ENCODE measurements at places on chromosomes 16 and 17. TPM values are rescaled to one million over a fixed set of nuclear protein-coding genes. Genes with fewer than 3 reads are reported as not detected.

P2RX1 gene
- not detected for total RNA-seq

DNA sequence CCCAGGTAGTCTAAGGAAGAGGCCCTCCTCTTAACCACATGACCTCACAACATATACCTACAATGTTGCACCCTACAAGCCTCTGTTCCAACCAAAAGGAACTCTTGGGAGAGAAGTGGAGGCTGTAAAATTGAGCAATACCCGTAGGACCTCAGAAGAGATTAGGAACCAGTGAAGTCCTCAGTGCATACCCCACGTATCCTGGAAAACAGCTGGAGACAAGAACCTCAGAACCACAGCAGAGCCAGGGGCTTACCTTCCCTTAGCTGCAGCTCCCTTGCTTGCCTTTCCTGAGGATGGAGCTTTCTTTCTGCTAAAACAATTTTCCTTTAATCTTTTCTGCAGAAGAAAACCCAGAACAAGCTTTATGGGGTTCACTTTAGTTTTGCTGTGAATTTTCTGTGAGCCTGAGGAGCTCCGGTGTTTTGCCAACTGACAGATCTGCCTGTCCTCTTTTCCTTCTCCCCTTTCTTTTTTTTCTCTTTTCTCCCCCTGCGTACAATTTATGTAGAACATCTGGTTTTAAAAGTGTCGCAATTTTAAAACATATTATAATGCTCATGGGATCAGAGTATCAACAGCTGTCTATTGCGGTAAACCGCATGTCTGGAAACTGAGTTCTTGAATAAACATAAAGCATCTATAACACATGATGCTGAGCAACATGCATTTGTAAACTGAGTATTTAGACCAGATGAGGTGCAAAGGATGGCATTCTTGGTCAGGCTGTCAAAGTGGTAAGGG lies 226.4 kb upstream of the MAF start:
- DNase-seq: no peak

- DNase-seq: no peak
These were observed 177.0 kb upstream of the C16orf82 start for GRCh38 chr16:26889740-26890139.

FN3K gene
- not detected for total RNA-seq
